Caki2 (cell line): ENCODE measurements at places on chromosomes 6 and 20. TPM values are rescaled to one million over a fixed set of nuclear protein-coding genes. Genes with fewer than 3 reads are reported as not detected.

Gene BPIFB2
- total RNA-seq = not detected in 2 replicates

Gene CRISP3
- not detected in 2 replicates for total RNA-seq

Gene TULP1
- total RNA-seq = not detected in 2 replicates

Gene RNF39
- not detected in 2 replicates for total RNA-seq

Gene DDO
- 2.1 and 6.9 TPM in 2 replicates for total RNA-seq

Gene FRK
- 5.0 and 5.1 TPM in 2 replicates for total RNA-seq

Gene MAFB
- 0.03 TPM in 1 of 2 replicates, not detected in the other for total RNA-seq

Gene LHFPL5
- total RNA-seq = 1.0 TPM in 1 of 2 replicates, not detected in the other

Gene GPX5
- not detected in 2 replicates for total RNA-seq

Gene C6orf163
- total RNA-seq = not detected in 2 replicates

Gene SAYSD1
- total RNA-seq = 7.6 and 9.1 TPM in 2 replicates

Gene OR2J3
- total RNA-seq = not detected in 2 replicates

Gene DDX43
- total RNA-seq = 3.5 and 4.5 TPM in 2 replicates

Gene PGC
- total RNA-seq = 5.8 TPM in 1 of 2 replicates, not detected in the other

Gene DUSP22
- total RNA-seq = 6.0 and 23.8 TPM in 2 replicates

Gene FOXQ1
- 13.6 and 23.2 TPM in 2 replicates for total RNA-seq
